Large intestine (tissue), 12 donors: ENCODE measurements at places on chromosomes 11 and 22.

DNA sequence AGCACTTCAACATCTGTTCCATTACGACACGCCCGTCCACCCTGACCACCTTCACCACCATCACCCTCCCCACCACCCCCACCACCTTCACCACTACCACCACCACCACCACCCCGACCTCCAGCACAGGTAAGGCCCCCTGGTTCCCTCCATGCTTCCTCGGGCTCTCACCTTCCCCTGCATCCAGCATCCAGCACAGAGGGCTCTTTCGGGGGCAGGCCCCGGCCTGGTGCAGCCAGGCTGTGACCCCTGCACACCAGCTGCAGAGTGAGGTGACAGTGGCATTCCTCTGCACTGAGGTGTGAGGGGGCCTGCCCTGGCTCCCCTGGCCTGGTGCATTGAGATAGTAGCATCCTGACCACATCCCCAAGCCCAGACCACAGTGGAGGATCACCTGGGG is 18.2 kb downstream of the MUC2 start:
- DNase-seq: no peak

DNA sequence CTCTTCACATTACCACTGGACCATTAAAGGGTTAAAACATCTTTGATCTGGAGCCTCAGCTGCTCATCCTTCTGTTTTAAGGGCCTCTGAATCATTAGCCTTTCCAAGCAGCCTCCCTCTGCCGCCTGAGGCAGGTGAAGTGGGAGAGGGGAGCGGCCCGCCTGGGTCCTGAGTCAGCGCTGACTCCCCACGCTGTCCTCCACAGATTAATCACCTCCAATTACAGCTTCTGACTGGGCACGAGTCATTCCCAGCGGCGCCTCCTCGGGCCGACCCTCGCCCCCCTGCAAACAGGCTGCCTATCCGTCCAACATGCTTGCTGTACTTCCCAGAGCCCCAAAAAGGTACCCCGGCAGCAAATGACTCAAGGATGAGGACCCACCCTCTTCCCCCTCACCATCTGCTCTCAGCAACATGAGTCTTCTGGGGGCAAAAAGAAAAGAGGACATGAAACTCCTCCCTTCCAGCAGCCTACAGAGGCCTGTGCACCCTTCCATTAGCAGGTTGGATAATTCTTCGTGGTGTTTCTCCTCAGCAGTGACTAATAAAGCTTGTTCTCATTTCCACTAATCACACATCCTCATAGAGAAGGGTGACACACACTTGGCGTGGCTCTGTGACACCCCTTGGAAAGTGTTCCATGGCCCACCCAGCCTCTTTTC is 44.3 kb upstream of the JAM3 start:
- DNase-seq: no peak

GRCh38 chr11:355581-356458 is 13.5 kb upstream of the B4GALNT4 start:
- peak; percentile 91 for DNase-seq

- no peak for DNase-seq
Measured at GRCh38 chr11:77038825-77039326, 4.7 kb downstream of the B3GNT6 start.

GRCh38 chr22:31451709-31452571 is 37.7 kb downstream of the EIF4ENIF1 start:
- DNase-seq: peak; percentile 27

DNA sequence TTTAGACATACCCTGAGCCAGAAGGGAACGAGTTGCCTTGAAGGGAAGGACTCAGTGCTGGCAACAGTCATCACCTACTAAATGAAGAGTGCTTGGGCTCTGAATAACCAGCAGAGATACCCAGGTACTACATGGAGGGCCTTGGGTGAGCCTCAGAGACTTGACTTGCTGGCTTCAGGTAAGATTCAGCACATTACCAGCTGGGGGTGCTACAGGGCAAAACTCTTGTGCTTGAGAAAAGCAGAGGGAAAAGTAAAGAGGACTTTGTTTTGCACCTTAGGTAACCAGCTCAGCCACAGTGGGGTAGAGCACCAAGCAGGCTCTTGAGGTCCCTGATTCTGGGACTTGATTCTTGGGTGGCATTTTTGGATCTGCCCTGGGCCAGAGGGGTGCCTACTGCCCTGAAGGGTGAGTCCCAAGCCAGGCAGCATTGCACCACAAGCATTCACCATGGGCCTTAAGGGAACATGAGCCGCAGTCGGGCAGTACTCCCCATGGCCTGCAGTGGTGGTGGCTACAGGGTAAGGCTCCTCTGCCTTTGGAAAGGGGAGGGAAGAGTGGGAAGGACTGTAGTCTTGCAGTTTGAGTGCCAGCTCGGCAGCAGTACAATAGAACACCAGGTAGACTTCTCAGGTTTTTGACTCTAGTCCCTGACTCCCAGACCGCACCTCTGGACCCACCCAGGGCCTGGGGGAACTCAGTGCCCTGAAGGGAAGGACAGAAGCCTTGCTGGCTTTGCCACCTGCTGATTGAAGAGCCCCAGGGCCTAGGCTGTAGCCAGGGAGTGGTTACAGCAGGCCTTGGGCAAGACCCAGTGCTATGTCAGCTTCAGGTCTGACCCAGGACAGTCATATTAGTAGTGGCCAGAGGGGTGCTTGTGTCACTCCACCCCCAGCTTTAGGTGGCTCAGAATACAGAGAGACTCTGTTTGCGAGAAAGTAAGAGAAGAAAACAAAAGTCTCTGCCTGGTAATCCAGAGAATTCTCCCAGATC is 22.7 kb upstream of the PLEKHA7 start:
- DNase-seq: peak; percentile 17

DNA sequence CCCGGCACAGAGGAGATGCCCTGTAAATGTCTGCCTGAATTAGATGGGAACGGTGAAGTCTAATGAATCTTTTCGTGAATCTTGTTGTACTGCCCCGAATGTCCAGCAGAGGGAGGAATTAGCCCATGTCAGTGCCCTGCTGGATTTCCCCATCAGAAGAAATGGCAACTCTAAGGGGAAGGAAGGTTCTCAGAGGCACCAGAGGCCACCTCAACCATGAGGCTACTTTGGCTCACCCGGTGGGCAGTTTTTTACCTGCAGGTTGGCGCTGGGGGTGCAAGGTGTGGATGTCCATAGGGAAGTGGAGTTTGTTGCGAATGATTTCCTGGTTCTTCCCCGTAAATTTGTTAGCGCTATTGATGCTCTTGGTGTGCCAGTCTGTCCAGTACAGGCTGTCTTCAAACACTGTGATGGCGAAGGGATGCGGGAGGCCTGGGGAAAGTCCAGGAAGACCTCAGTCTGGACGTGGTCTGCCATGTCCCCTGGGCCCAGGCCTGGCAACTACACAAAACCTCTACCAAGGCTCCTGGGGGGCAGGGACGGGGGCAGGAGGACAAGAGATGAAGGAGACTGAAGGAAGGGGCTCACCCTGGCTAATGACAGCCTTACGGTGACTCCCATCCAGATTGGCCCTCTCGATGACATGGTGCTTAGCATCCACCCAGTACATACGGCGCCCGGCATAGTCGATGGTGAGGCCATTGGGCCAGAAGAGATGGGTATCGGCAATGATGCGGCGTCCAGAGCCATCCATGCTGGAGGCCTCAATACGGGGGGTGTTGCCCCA is 28.5 kb downstream of the LRP4 start:
- peak; percentile 49 for DNase-seq

DNA sequence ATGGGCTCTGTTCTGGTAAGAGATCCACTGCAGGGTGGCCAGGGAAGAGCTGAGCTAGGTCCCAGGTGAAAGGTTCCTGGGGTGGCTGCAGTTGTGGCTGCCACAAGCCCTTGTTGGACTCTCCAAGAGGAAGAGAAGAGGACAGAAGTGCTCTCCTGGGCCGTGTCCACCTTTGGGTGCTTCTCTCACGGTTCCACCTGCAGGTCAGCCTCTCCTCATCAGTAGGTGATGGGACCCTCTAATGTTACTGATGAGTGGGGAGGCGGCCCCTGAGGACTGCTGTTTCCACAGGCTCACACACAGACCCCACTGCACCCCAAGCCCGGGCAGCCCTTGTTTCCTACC is 804.9 kb downstream of the BRD1 start:
- DNase-seq: no peak

GRCh38 chr11:46391578-46392420 is at the start of gene CHRM4:
Gene CHRM4 (minus strand): TSS chr11:46391776. CDS start chr11:46386557, 5,219 bp downstream.
- no peak for DNase-seq
